ENCODE measurements at places on chromosomes 12 and 14.

DNA sequence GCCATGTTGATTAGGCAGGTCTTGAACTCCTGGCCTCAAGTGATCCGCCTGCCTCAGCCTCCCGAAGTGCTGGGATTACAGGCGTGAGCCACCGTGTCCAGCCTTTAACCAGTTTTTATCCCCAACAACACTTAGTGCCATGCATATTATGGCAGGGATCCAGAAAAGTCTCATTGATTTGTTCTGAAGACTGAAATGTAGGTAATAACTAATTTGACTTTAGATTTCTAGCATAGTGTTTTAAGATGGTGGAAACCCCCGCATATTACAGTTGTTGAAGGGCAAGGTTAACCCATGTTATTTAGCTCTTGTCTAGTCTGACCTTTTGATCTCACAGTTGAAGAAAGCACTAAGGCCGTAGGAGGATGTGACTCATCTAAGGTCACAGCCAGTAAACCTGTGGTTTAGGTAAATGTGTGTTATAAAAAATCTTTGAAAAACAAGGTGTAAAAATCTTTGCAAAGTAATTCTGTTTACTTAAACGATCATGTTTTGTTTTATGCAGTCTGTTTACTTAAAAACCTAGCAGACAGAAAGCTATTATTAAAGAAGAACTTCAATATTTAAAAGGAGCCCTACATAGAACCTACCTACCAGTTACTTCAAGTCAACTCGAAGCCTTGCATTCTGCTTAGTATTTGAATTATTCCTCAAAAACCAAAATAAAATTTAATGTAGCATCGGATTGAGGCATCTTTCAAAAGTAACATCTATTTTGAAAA lies 24.8 kb downstream of the BICDL1 start:
- ATAC-seq, result peak; percentile 52

DNA sequence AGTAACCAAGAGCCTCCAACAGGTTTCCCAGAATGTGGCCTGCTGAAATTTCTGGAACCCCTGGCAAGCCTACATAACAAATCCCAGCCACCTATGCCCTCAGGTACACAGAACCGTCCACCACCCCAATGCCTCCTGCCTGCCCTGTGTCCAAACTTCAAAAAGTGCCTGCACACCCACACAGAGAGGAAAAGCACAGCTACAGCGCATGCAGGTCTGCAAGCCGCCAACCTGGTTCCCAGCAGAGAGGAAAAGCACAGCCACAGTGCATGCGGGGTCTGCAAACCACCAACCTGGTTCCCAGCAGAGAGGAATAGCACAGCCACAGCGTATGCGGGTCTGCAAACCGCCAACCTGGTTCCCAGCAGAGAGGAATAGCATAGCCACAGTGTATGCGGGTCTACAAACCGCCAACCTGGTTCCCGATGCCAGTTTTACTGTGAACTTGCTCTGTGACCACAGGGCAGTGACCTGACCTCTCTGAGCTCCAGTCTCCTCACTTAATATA lies 113.5 kb downstream of the SCARB1 start:
- ATAC-seq, result no peak

GRCh38 chr14:99958380-99958779 lies 106.8 kb upstream of the EVL start:
- no peak for ATAC-seq

GRCh38 chr12:66044731-66045130 lies 85.8 kb downstream of the LLPH start:
- ATAC-seq, result no peak
